NCI-H146 (cell line): ENCODE measurements at places on chromosomes 16 and 17.

GRCh38 chr17:55852734-55853133 is 101.9 kb downstream of the PCTP start:
- DNase-seq = no peak

- DNase-seq = no peak
Observed at GRCh38 chr16:64250866-64251265, 871.0 kb downstream of the CDH11 start.

DNA sequence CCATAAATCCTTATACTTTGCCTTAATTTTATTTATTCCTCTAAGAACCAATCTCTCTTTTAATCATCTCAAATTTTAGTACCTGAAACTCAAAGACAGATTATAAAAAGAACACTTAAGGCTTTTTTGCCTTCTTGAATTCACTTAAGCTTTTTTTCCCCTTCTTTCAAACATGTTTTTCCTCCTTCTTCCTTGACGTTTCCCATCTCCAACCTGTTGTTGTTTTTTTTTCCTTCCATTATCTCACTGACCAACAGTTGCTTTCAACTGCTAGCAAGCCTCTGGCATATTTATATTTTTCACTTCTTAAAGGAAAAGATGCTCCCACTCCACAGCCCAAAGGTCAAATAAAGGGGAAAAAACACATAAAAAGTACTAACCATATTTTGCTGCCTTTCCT is 32.2 kb downstream of the SPOP start:
- DNase-seq = no peak

GRCh38 chr16:67868290-67868689 is 4.6 kb upstream of the EDC4 start:
- no peak for DNase-seq

DNA sequence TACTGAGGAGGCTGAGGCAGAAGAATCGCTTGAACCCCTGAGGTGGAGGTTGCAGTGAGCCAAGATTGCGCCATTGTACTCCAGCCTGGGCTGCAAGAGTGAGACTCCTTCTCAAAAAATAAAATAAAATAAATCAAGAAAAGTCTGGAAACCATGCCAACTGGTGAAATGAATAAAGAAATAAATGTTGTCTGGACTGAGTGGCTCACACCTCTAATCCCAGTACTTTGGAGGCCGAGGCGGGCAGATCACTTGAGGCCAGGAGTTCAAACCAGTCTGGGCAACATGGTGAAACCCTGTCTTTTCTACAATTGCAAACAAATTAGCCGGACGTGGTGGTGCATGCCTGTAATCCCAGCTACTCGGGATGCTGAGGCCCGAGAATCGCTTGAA is 744 bp upstream of the LRRC37A3 start:
- DNase-seq = no peak

- DNase-seq = no peak
Observed at GRCh38 chr17:5354886-5355415, 64.5 kb downstream of the NUP88 start.

GRCh38 chr17:72381597-72382397 is 261.0 kb downstream of the SOX9 start:
- peak; percentile 98 for DNase-seq

DNA sequence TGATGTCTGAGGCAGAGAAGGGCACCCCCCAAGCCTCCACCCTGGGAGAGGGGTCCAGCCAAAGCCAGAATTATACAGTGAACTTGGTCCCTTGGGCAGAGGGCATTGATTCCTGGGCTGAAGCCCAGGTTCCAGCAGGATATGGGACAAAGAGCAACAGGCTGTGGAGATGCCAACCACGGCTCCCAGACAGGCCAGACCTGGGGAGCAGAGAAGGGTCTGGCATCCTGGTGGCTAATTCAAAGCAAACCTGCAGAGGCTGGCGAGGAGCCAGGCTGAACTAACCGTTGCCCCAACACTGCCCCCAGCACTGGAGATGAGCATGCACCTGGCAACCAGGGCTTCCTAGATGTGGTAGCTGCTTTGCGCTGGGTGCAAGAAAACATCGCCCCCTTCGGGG is 3.0 kb downstream of the CES3 start:
- DNase-seq = no peak

- DNase-seq = no peak
Observed at GRCh38 chr17:64441772-64442540, 7.0 kb upstream of the MILR1 start.

GRCh38 chr17:902463-902862 is 77.1 kb downstream of the NXN start:
- DNase-seq = no peak

- no peak for DNase-seq
Observed at GRCh38 chr16:68590201-68590994, 51.3 kb downstream of the ZFP90 start.

- DNase-seq = no peak
Observed at GRCh38 chr17:30361766-30362279, 16.9 kb upstream of the CPD start.

DNA sequence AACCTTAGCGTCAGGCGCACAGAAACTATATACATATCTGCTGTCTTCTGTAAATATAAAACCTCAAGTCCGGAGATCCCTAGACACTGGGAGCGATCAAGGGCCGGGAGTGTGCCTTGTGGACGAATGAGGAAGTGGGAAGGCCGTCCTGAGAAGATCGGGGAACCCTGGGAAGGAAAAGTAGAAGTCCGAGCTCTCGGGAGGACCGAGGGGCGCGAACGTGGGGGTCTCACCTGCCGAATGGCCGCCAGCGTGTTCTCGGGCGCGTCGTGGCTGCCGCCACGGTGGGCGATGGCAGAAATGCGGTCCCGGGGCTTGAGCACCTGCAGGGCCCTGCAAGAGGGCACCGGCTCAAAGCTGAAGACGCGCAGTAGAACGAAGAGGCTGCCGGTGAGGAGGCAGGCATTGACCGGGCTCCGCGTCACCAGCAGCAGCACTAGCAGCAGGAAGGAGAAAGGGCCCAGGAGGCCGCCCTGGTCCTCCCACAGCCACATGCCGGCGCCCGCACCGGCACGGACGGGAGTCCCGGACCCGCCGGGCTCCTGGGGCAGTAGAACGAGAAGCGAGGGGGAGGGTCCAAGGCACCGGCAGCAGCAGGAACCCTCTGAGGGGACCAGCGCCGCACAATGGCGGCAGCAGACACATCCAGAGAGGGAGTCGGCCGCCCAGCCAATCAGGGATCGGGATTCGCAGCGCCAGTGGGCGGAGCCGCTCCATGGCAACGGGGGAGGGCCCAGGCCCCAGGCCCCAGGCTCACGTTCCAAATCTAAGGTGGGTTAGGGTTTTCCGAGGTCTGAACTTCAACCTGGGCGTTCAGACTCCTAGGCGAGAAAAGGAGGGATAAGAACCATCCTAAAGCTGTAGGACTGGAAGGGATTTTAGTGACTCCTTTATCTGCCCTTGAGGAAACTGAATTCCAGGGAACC is at the start of gene GDE1:
GDE1 (minus strand) TSS at position 628 of the 926 bp plus-strand sequence; CDS start at position 494, 134 bp downstream.
- DNase-seq = peak; percentile 97

DNA sequence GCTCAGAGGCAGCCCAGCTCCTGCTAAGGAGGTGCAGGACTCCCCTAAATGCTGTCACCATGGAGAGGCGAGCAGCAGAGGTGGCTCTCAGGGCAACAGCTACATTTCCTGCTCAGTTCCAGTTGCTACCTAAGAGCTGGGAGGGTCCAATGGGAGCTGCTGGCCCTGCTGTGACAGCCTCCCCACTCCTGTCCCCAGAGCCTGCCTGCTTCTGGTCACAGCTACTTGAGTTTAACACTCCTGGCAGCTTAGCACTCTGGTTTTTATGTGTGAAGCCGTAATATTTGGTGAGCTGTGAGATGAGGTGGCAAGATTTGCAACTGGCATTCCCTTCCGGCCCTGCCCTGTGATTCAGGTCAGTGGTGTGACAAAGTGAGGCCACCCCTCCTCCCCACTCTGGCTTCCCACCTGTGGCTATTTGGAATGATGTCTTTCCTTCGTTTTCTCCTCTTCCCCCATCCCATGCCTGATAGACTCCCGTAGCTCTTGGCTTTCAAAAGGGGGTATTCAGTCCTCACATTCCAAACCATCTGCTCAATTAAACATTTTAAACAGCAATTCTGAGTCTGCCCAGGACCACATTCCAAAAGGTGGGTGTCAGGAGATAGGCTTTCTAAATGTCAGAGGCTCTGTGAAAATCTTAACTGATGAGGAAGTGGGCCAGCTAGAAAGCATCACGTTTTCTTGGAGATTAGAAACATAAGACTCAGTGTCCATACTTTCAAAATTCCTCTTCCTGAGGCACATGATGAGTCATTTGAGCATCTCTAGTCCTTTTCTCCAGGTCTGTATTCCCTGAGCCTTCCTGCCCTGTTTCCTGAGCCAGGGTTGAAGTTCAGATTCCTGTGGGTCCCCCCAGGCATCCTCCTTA is 42.6 kb upstream of the SKAP1 start:
- peak; percentile 41 for DNase-seq

- no peak for DNase-seq
Observed at GRCh38 chr17:2965621-2966595, 97.5 kb downstream of the OR1D5 start.

GRCh38 chr17:9200699-9201359 is 179.5 kb downstream of the NTN1 start:
- DNase-seq = no peak

GRCh38 chr17:12081720-12082119 is 61.0 kb downstream of the MAP2K4 start:
- no peak for DNase-seq

GRCh38 chr16:48244863-48245195 is 729 bp downstream of the LONP2 start:
- no peak for DNase-seq
